ENCODE measurements at places on chromosomes 3 and 15.

DNA sequence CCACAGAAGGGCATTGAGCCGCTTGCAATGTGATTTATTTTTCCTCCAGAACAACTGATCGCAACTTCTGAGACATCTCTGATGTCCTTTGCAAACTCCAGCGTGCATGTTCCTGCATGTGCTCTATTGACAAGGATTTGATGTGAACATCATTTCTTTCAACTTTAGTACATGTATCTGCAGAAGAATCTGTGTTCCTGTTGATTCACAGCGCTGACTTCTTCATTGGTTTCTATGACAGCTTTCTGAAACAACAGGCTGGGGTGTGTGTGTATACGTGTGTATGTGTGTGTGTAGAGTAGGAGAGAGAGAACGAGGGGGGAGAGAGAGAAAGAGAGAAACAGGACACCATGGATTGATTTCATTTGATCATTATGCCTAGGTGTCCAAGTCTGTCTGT lies 56.7 kb upstream of the CMTM8 start:
- DNase-seq = no peak

- DNase-seq = no peak
Observed at GRCh38 chr15:23648920-23649515, 1.4 kb upstream of the MAGEL2 start.

DNA sequence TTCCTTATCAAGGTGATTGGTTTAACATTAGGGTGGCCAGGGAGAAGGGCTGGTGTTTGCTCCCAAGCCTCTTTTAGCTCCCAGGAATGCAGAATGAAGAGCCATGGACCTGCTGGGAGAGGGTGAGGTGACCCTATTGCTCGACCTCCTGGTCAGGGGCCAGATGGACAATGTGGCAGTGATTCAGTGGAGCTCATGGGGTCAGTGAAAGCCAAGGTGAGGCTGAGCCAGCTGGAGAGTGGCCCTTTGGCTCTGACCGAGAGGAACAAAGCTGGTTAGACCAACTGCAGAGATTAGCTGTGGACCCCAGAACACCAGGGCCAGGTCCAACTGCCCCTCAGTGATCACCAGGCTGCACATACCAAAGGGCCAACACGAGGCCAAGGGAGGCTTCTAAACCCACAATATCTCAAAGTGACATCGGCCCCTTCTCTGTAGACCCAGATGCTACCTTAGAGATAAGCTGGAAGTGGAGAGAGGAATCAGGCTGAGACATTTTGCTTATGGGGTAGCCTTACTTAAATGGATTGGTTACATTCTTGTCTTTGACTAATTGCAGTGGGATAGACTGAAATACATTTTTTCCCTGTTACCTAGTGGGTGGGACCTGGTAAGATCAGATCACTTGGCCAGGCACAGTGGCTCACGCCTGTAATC lies 15.8 kb upstream of the BTBD1 start:
- no peak for DNase-seq

GRCh38 chr3:49333091-49333490 lies 6.8 kb downstream of the USP4 start:
- no peak for DNase-seq

DNA sequence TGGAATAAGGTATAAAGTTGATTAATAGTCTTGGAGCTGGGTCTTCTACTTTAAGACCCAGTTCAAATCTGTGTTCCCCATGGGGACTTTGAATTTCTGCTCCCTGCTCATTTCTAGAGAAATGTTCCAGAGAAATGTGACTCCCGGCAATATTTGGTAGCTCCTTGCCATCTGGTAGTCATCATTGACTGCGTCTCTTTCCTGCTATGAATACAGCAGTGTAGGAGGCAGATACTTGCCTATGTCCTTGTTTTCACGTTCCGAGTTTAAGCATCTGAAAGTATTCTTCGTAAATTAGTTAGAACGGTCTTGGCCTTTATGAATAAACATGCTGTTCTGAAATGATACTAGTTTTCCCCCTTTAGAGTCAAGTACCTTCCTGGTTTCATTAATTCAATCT lies 352.9 kb downstream of the PTPRG start:
- no peak for DNase-seq

DNA sequence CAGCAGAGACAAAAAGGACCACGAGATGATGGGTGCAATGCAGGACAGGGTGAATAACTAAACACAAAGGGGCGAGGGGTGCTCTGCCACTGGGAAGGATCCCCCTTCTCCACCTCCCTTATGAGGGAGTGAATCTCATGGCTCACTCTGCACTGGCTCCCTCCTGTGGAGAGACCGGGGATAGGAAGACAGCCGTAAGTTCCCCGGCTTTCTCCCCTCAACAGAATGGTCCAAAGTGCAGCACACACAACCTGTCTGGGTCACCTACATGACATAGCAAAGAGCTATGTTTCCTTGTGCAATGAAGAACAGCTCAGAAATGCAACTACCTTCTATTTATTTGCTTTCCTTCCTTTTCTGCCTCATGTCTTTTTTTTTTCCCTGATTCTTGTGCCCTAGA lies 7.8 kb upstream of the ACSBG1 start:
- no peak for DNase-seq

DNA sequence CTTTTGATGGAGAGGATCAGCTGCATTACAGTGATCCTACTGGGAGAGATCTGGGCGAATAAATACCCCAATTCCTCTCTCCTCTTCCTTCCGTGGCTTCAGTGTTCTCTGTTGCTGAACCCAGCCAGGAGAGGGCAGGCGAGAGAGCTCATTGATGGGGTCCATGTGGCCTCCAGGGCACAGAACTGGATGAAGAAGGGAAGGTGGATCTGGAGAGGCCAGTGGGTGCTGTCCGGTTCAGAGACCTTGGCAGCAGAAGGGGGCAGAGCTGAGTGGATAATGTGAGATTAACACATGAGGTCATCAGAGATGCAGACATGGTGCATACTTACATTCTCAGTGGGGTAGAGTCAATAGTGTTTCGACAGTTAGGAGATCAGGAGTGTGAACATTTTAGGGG lies 193.6 kb downstream of the CLSTN2 start:
- DNase-seq = no peak

- DNase-seq = no peak
Observed at GRCh38 chr3:161050935-161051334, 54.2 kb downstream of the B3GALNT1 start.

DNA sequence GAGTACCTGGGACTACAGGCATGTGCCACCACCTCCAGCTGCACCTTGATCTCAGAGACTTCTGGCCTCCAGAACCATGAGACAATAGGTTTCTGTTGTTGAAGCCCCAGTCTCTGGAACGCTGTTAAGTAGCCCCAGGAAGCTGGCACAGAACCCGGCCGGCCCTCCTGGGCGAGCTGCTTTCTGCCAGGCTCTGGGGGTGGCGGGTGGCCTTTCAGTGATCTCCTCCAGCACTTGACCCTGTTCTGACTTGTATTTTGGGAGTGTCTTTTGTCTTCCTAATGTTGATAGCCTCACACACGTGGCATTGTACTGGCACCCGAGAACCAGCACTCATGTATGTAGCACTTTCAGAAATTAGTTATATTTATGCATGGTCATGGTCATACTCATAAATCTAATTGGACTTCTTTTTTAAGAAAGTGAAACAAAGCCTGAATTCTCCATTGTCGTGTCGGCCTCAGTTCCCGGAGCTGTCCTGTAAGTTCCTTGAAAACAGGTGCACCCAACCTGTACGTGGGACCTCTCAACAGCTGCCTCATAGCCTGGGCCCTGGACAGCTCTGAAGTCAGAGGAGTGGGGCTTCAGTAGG lies 74.0 kb downstream of the TFRC start:
- no peak for DNase-seq

- peak; percentile 37 for DNase-seq
Observed at GRCh38 chr3:155871746-155872158, 1.3 kb downstream of the GMPS start.

DNA sequence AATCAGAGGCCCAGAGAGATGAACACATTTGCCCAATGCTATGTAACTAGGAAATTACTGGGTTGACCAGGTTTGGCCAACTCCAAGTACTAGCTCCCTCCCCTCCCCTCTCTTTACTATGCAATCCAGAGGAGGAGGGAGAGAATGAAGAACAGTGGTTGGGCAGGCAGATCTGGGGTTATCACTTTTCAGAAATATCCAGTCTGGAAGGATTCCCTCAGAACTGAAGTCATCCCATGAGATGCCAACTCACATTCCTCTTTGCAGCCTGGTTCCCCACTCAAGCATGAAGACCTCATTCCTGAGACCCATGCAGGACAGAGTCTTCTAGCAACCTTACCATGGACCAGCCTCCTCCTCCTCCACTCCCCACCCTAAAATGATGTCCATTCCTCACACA lies 201.1 kb downstream of the TLE3 start:
- no peak for DNase-seq

DNA sequence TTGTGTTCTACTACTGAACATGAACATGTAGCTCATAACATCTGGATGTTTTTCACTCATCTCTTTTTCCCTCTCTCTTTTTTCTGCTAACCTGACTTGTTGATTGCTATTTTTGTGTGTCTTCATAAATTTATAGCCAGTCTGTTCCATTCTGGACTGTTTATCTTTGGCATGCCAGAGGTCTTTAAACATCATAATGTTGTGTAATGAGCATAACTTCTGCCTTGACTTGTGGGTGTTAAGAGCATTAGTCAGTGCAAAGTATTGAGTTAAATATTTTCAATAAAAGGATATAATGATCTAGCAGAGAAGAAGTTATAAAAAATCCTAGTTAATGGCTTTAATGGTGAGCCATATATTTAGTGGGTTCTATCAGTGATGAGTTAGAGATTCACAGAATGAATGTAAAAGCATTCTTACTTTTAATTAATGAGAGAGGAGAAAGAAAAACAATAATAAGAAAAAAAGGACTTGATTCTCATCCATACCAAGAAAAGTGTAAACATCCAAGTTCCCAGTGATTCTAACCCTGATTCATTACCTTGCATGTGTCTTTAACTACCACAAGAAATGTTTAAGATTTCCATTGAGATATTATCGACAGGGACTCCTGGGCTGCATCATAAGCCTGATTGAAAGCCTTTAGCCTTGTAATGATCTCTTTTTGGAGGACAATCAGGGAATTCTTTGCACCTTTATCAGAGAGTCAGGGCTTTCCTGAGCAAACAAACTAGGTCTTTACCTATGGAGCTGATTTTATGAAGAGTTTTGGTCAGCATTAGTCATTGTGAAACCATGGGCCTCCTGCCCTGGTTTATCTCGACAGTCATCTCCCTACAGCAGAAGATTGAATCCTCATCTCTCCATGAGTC lies 22.9 kb downstream of the MITF start:
- DNase-seq = peak; percentile 70

DNA sequence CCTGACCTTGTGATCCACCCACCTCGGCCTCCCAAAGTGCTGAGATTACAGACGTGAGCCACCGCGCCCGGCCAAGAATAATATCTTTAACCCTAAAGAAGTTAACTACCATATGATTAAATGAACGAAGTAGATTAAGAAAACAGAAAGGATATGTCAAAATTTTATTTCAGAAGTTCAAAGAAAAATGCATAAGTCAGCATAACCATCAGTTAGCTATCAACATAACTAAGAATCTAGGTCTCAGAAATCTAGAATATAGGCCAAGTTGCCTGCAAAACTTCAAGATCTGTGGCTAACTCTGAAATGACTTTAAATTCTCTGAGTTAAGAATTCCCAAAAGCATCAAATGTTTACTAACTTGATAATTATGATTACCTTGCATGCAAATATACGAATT lies 38.0 kb downstream of the INO80 start:
- DNase-seq = no peak

DNA sequence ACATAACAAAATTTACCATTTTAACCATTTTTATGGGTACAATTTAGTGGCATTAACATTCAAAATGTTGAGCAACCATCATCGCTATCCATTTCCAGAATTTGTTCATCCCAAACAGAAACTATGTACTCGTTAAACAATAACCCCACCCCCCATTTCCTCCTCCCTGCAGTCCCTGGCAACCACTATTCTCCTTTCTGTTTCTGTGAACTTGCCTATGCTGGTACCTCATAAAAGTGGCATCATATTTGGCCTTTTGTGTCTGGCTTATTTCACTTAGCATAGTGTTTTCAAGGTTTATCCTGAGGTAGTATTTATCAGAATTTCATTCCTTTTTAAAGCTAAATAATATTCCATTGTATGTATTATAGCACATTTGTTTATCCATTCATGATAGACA lies 32.4 kb downstream of the C3orf80 start:
- DNase-seq = no peak

DNA sequence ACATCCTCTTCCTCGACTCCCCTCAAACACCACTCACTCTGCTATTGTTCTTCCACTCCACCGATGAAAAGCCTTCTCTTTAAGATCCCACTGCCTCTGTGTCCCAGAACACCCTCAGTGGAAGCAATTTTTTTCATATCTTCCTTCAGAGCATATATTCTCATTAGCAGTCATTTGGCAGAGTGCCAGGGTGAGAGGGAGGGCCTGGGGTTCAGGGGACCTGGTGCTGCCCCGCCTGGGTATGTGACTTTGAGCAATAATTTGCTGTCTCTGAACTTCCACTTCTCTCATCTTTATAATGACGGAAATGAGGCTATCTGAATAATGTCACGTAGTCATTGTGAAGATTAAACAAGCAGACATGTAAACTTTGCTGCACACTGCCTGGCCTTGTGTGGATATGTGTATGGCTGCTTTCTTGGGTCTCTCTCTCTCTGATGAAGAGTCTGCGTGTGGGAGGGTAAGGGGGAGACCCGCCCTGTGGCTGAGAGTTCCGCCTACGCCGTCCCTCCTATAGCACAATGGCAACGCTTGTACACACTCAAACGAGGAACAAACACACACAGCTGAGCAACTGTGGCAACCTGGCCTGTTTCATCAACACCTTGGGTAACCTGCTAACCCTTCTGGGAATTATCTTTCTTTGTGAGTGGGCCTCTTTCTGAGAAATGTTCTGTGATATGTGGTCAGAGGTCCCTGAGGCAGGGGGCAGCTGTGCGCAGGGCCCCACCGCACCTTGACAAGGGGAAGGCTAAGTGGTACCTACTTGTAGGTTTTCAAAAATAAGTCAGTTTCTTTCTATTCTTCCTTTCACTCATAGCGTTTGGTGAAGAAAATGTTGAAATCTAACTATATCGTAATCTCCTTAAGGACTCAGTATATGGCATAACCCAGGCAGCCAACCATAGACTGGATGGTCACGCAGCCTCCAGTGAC lies 369.8 kb downstream of the SV2B start:
- DNase-seq = no peak

- DNase-seq = no peak
Observed at GRCh38 chr15:43523646-43524045, 6.2 kb downstream of the MAP1A start.

DNA sequence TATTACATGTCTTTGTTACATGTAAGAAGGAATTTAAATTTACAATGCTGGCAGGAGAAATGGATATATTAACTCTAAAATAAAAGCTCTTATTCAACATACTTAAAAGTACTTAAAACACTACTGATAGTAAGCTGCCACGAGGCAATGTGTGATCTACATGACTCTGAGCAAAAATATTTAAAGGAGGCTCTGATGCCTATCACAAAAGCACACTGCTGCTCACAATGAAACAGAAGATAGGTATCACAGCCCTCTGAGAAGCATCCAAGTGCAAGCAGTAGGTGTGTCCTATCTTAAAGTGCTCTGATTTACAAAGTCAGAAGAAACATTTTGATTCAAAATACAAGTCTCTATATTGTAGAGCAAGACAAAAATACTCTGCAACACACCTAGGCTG lies 371.2 kb upstream of the WNT5A start:
- no peak for DNase-seq

Measured in astrocyte of the spinal cord (primary cell).